ENCODE measurements at places on chromosomes 5 and 9. TPM values are rescaled to one million over a fixed set of nuclear protein-coding genes. Genes with fewer than 3 reads are reported as not detected.

Gene GALT
- 65.4 TPM for polyA plus RNA-seq

Gene TPD52L3
- not detected for polyA plus RNA-seq

Gene COL23A1
- 5.7 TPM for polyA plus RNA-seq

Gene CD14
- polyA plus RNA-seq, result 7.3 TPM

Gene ZNF483
- 2.9 TPM for polyA plus RNA-seq

DNA sequence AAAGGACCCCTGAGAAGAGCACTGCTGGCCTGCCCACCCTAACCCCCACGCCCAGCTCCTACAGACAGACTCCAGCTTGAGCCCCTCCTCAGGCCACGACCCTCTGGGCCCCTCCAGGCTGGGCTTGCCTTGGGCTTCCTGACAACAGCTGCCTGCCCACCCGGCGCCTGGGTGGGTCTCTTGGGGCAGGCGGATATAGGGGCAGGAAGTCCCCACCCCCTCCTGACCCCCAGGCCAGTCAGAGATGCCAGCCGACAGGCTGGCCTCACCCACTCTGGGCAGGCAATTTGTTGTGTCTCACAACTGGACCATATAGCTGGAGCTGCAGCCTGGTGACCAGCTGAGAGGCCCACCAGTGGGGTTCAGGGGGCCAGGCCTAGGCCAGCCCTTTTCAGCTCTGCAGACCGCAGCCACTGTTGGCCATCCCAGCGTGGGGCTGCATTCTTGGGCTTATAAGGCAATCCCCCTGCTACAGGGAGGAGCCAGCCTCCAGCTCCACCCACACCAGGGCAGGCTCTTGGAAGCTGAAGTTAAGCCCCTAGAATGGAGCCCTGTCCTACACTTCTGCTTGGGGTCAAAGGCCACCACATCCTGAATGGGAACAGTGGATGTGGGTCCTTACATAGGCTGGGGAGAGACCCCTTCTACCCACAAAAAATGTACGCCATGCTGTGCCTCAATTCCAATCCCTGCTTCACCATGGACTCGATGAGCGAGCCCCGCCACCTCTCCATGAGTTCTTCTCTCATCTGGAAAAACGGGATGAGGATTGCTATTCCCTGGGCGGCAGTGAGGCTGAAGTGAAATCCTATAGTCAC is 2.0 kb downstream of the PDLIM7 start:
- no peak for DNase-seq

DNA sequence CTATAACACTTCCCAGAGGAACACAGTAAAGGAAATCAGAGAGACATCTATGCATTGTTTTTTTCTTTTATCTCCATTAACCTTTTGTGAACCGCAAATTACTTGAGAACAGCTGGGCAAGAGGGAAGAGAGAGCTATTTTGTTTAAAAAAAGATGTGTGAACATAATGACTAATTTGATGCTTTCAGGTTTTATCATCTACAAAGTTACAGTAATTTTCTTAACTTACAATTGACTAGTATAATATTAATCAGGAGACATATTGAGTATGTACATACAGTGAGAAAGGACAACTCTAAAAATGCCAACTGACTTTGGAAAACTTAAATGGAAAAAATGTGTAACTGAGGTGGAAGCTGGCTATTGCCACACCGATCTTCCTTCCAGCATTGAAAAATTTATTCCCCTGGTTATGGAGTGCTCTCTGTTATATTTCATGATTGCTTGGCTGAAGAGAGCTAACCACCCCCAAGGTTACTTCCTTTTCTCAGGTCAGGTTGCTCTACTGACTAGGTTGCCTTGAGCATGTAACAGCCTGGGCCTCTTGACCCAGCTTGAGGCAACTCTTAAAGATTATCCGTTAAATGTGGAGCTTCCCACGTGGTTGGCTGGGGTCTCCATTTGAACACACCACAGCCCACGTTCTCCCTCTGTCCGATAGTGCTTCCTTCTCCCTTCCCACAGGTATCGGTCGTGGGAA is 62.6 kb upstream of the C6 start:
- no peak for DNase-seq

Gene IL4
- not detected for polyA plus RNA-seq

GRCh38 chr5:41445937-41446563 is 64.4 kb downstream of the PLCXD3 start:
- no peak for DNase-seq

Gene CXCL14
- 44.9 TPM for polyA plus RNA-seq

DNA sequence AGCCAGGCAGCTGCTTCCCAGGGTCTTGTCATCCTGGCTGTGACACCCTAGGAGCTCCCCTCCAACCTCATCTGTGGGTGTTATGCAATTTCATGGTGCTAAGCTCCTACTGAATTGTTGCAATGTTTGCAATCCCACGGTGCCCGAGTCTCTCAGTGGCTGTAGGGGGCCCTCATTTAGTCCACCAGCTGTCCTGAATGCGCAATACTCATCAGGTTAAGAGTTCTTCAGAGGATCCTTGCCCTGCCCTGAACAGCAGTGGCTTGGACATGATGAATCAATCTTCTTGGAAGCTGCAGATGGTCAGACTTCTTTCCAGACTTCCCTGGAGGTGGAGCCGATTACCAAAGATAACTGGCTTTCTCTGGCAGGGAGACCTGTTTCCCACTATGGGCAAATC is 584.1 kb downstream of the CCDC171 start:
- no peak for DNase-seq

DNA sequence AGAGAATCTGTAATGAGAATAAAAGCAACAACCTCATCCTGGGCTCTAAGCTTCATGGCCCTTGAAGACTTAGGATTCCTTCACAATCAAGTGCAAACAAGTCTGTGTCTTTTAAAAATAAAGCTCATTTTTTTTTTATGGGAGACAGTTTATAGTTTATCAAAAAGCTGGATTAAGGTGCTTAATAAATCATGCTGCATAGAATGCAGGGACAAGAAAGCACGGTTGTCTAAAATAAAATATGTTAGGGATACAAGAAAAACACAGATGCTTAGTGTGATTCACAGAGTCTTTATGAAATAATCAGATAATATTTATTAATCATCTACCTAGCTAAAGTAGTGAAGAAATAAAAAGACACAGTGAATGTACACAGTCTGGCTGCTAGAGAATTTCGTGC is 2045.9 kb upstream of the WWC1 start:
- DNase-seq, result no peak

DNA sequence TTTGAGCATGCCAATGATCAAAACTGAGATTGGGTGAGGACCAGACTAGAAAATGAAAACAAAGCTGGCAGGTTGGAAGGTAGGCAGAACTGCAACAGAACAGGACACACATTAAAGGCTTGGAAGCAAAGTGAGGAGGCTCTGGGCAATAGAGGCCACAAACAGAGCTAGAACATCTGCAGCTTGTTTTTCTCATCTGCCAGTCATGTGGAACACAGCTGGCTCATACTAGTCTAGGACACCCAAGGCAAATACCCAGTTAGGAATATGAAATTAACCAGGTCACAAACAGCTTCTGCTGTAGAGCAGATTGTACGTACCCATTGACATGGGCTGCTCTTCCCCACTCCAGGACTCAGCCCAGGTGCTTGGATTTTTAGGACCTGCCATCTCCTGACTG is 61.7 kb downstream of the SPEF2 start:
- no peak for DNase-seq

- no peak for DNase-seq
Observed at GRCh38 chr9:75376680-75377254, 288.5 kb downstream of the OSTF1 start.

DNA sequence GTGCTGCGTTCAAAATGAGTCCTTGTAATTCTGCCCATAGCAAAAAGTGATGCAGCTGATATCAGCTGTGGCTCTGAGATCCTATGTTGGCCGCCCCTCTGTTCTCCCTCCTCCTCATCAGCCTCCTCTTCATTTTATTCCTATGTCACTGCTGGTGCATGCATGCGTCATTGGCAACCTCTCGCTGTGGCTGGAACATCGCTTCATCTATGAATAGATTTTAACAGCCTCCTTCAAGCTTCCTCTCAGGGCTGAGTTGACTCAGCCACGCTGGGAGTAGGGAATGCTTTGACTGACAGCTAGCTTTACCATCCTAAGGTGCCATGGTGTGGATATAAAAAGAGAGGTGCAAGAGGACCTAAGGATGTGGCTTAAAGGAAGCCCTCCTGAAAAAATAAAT is 303.5 kb downstream of the PLK2 start:
- no peak for DNase-seq
